ENCODE measurements at places on chromosomes 7 and 10.
A peak's percentile ranks its signal among the peaks of the same experiment; 100 is the strongest.

- DNase-seq, result peak; percentile 63
Observed at GRCh38 chr10:92761571-92761970, 71.8 kb downstream of the HHEX start.

DNA sequence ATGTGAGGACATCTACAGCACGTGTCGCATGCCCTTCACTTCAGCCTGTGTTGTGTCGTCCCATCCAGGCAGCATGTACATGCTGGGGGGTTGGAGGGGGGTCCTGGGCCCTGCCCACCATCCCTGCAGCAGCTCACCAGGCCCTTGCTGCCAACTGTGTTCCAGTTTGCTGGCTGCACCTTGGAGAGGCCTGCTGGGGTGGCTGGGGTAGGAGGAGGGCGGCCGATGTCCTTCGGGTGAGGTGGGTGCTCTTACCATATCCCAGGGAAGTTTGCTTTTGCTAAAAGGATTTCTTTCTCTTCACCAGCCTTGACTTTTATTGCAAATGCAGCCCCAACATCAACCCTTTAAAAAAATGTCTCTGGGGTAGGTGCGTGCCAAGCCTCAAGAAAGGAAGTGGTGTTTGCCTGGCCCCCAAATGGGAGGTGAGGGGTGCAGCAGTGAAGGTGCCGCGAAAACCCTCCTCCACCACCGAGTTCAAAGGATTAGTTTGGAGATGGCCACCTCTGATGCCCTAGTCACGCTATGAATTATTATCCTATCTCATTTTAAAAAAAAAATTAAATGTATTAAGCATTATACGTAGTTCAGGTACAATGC, 165.8 kb upstream of the KLF6 start:
- no peak for DNase-seq

DNA sequence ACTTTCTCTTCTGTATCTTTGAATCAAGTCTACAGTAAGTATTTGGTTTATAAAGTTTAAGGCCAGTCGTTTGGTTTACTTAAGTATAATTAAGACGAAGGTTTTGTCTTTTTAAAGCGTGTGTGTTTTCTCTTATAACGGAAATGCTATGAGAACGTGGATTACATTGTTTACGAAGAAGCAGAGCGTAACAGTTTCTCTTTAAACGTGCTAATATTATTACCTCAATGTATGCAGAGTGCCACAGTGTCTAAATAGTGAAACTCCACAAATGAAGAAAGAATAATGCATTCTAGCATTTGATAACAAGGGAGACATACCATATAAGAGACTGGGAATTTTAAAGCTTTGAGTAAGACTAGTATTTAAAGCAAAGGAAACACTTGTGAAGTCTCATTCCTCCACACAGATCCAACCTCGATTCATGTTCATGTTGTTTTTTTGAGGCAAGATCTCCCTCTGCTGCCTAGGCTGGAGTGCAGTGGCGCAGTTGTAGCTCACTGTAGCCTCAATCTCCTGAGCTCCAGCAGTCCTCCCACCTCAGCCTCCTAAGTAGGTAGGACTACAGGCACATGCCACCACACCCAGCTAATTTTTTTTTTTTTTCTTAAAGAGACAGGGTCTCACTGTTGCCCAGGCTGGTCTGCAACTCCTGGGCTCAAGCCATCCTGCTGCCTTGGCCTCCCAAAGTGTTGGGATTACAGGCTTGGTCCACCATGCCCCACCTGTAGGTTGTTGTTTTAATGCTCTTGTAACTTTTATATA, 75.1 kb downstream of the ANKRD61 start:
- peak; percentile 61 for DNase-seq

DNA sequence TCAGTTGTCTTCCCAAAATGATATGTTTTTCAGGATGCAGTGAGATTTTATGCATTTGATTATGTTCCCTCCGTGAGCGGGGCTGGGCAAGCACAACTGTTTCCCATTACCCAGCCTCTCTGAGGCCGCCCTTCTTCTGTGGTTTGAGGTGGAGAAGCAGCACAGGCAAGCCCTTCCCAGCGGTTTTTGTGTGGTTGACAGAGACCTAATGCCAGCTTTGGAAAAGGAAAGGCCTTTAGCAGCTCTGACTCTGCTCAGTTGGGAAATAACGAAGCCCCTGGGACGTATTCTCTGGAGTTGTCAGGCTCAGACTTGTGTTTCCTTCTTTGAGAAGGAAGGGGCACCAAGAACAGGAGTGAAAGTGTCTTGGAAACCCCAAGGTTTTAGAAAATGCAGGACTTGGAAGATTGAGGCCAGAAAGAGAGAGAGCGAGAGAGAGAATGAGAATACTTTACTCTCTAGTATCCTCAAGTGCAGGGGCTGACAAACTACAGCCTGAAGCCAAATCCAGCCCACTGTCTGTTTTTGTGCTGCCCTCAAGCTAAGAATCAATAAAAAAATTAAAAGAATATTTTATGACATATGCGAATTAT, 20.6 kb upstream of the PDCD4 start:
- DNase-seq, result no peak

DNA sequence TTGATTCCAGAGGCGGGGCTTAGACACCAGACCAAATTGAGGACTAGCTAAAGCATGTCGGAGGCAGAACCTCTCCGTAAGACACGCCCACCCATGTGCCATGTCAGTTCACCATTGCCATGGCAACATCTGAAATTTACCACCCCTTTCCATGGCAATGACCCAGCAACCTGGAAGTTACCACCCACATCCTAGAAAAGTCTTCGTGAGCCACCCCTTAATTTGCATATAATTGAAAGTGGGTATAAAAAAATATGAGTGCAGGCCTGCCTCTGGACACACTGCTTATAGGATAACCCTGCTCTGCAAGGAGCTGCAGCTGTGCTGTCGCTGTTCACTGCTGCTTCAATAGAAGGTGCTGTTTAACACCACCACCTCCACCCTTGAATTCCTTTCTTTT, 28.0 kb downstream of the TMEM270 start:
- no peak for DNase-seq

DNA sequence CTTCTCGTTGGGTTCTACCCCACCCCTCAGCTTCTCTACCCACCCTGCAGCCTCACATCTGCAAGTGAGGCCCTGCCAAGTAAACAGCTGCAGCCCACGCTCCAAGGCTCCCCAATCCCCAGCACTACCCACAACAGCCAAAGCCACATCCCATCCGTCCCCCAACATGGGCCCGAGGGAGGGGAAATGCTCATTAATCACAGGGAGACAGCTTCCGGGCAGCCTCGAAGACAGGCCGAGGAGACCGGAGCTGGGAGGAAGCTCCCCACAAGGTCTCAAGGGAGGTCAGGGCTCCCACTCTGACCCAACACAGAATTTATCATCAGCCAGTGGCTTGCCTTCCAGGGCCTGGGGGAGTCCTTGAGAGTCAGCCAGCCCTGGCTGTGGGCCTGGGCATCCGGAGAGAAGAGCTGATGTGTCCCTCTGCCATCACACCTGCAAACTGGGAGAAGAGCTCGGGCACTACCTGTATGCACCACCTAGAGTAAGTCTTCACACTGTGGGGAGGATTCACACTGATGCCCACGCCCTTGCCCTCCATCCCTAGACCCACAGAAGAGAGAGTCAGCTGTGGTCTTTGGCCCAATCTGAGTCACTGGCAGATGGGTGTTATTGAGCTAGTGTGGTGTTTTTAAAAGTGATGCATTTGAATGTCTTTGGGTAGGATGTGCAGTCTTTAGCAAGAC, 115.5 kb upstream of the ZMIZ1 start:
- DNase-seq, result peak; percentile 65

DNA sequence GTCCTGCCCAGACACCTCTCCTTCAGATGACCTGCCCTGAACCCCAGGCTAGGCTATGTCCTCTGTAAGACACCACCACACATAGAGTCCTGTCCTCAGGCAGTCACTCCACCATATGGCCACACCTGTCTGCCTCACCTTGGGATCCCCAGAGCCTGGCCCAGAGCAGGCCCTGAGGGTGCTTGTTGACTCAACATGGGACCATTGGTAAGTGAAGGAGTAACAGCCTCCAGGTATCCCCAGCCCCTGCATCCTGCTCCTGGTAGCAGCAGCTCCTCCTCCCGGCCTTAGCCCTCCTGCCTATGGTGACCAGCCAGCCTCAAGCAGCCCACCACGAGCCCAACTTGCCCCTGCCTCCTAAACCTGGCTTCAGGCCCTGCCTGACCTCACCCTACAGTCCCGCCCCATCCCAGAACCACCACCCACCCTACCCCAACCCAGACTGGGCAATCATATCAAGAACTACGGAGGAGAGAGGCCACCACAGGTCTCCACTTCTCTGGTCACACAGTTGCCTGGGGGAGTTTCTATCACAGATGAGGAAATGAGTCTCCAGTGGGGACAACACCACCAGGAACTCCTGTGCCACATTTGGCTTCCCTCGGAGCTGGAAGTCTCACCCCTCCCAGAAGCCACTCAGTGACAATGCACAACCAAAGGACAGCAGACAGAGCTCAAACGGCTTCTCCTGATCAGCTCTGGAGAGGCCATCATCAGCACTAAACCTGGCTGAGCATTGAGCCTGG, 136.6 kb downstream of the GRID1 start:
- DNase-seq, result no peak

- no peak for DNase-seq
Observed at GRCh38 chr10:77398986-77399755, 238.4 kb downstream of the KCNMA1 start.

GRCh38 chr7:141014125-141014523, 628 bp downstream of the MRPS33 start:
- DNase-seq, result peak; percentile 25

- no peak for DNase-seq
Observed at GRCh38 chr7:54252256-54253035, 289.7 kb upstream of the VSTM2A start.

Measured in EH (cell line).